NCI-H510A treated with DMSO at 0.1 percent for 48 hours (cell line): ENCODE measurements at places on chromosomes 1 and 21.

DNA sequence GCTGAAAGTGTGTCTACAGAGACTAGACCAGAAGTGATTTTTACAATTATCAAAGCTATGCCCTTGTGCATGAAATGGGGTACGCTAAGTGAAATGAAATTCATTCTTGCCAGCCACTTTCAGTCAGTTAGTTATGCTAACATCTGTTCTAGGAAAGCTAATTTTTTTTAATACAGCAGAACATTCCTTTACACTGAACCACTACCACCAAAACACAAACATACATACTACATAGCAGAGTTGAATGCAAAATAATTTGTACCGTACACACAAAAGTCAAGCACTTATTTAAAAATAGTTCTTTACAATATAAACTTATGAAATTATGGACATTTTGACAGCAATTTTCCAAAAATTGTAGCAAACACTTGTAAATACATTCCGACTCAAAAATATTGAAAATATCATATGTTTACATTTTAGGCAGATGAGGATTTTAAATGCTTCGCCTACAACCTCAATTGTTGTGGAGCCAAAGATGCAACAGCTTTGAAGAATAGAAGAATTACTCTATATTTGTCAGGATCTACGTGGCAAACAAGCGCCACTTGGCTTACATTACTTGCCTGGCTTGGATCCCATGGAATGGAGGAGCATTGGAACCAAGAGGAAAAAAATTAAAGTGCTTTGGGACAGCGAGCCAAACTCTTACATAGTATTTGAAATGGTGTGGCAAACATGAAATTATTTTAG lies 30.6 kb downstream of the WLS start:
- DNase-seq, result no peak

DNA sequence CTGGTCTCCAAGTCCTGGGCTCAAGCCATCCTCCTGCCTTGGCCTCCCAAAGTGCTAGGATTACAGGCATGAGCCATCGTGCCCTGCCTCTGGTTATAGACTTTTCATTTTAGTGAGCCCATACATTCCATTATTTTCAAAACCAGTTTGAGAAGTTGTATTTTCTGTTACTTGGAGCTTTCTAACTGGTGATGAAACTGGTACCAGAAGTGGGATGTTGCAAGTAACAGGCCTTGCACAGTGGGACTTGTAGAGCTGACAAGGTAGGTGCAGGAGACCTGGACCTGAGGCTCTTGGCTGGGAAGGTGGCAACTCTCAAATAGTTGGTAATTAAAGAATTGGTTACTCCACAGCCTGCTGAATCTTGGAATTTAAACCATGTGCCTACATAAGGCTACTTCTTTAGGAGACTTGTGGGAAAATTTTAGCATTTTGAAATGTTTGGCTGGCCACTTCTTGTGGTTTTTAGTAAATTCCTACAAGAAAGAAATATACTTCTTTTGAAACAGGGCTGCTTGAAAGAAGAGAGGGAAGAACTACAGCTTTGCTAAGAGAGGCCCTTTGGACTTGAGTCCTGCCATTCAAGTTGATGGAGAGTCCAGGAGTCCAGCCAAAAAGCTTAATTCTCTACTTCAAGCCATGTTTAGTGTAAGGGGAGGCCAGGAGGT lies 9.8 kb upstream of the ALPL start:
- no peak for DNase-seq

- DNase-seq, result peak; percentile 92
These were observed 31.6 kb downstream of the DOP1B start for GRCh38 chr21:36188081-36188681.

DNA sequence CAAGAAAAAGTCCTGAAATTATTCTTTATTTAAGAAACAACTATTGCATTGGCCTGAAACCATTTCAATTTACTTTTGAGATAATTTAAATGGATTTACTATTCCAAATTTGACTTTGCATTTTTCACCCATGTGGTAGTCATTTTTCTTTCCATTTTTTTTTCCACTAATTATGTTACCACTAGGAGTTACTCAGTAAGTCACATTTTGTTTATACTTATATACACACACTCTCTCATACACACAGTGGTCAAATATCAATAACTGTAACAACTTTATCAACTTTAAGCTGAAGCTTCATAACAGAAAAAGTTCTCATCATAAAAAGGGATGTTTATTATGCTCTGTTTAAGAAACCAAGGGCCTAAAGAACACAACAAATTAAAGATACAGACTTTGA lies 222.8 kb downstream of the SIPA1L2 start:
- DNase-seq, result no peak

- DNase-seq, result no peak
These were observed 688.5 kb downstream of the MATN1 start for GRCh38 chr1:30034627-30035521.

DNA sequence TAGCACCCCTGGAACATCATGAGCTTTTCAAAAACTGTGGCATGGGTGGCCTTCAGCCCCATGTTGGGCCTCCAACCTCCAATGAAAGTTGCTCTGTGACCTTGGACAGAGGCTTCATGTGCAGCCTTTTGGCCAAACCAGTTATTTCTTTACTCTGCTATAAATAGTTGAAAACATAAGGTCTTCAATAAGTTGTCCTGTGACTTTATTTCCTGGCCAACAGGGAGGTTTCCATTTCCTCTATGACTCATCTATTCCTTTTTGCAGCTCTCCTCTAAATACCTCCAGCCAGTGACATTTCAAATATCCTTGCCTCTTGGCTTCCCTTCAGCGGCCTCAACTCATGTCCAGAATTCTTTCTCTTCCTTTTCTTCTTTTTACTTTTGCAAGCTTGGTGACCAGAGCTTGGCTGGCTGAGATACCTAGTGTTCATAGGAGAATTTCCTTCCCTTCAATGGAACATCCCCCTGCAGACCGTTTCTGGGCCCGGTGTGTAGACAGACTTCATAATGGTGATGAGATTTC lies 22.7 kb upstream of the TRIM67 start:
- DNase-seq, result no peak

- DNase-seq, result peak; percentile 90
These were observed 5.7 kb upstream of the ACOT11 start for GRCh38 chr1:54542120-54542961.
